Activated T-cell treated with anti-CD3 and anti-CD28 coated beads, Interleukin-2, amount 50 U/mL, for 24 hours (primary cell): ENCODE measurements at places on chromosomes 11 and 22.
A peak's percentile ranks its signal among the peaks of the same experiment; 100 is the strongest.

- DNase-seq, result no peak
- peaks cover 11% of the 10 kb centered on the region for H3K4me1 ChIP-seq
- peaks cover 68% of the 10 kb centered on the region for H3K27me3 ChIP-seq
- no peaks in the 10 kb centered on the region for H3K36me3 ChIP-seq
- no peak overlapping the region for H3K27ac ChIP-seq
These were observed 859 bp upstream of the FGF19 start for GRCh38 chr11:69704508-69705253.

DNA sequence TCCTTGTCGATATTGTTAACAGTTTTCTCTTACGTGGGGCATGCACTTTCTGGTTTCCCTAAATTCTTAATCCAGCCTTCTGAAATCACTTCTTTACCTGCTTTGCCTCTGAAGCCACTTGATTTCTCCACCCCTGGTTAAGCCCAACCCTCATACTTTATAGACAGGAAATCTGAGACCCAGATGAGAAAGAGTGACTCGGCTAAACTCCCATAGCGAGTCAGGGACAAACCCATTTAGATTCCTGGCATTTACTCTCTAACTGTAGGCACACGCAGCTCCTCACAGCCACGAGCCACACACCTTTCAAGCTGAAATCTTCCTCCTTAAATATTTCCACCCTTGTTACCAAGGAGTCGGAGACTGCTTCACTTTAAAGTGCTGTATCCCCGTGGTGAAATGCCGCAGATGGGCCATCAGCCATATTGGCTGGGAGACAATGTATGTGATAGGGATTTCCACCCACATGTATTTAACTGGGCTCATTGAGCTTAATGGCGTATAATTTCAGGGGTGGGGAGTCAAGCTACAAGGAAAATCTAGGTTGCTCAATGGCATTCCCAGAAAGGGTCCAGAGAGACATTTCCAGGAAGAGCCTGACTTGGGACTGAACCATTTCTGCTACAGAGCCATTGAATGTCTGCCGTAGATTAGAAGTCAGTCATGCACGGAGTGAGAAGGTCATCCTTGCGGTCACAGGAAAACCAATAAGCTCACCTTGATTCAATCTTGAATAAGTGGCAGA, 49.9 kb upstream of the GRK3 start:
- H3K4me3 ChIP-seq, result no peak overlapping the region
- no peak overlapping the region for H3K27ac ChIP-seq
- H3K36me3 ChIP-seq, result no peaks in the 10 kb centered on the region
- no peaks in the 10 kb centered on the region for H3K4me1 ChIP-seq
- peaks cover 17% of the 10 kb centered on the region for H3K27me3 ChIP-seq

GRCh38 chr11:61871158-61871597, 20.2 kb downstream of the FADS3 start:
- H3K27ac ChIP-seq, result no peak overlapping the region
- DNase-seq, result peak; percentile 78
- peak overlapping the region; percentile 55 for H3K4me3 ChIP-seq
- H3K4me1 ChIP-seq, result peaks cover 5% of the 10 kb centered on the region
- peaks cover 3% of the 10 kb centered on the region for H3K27me3 ChIP-seq

GRCh38 chr11:3658252-3658651, 12.9 kb downstream of the CHRNA10 start:
- no peak overlapping the region for H3K4me3 ChIP-seq
- no peak overlapping the region for H3K27ac ChIP-seq
- peaks cover 12% of the 10 kb centered on the region for H3K27me3 ChIP-seq
- H3K36me3 ChIP-seq, result no peaks in the 10 kb centered on the region
- no peaks in the 10 kb centered on the region for H3K4me1 ChIP-seq

GRCh38 chr22:45905326-45905923, 71.5 kb downstream of the WNT7B start:
- H3K4me1 ChIP-seq, result no peaks in the 10 kb centered on the region
- no peak overlapping the region for H3K27ac ChIP-seq
- no peaks in the 10 kb centered on the region for H3K36me3 ChIP-seq
- DNase-seq, result no peak

GRCh38 chr11:132134322-132134721, 763.9 kb downstream of the NTM start:
- DNase-seq, result no peak
- no peaks in the 10 kb centered on the region for H3K27me3 ChIP-seq
- H3K4me3 ChIP-seq, result no peak overlapping the region
- no peaks in the 10 kb centered on the region for H3K4me1 ChIP-seq
- no peaks in the 10 kb centered on the region for H3K36me3 ChIP-seq
